ENCODE measurements at places on chromosomes 11 and 22.
A peak's percentile ranks its signal among the peaks of the same experiment; 100 is the strongest.

- DNase-seq: no peak
These were observed 93.2 kb downstream of the PDE2A start for GRCh38 chr11:72581067-72581466.

DNA sequence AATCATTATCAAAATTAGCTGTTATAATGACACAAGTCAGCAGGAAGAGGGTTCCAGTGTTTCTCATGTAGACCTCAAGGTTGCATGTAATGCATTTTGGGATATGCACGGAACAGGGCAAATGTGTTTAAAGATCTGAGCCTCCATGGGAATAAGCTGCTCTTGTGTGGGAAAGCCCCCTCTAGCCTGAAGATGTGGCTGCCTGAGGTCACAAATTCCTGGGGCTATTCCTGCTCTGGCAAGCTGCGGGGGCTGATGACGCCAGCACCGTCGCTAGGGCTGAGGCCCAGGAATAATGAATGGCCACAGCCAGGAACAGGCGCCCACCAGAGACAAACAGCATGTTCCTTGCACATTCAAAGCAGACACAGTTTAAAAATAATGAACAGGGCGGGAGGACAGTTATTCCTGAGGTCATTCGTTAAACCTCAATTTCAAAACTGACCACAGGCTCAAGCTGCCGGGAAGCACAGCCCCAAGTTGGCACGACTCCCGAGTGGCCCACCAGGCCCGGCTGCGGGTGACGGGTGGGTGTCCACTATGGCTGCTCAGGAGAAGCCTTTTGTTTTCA, 11.7 kb downstream of the OSBPL5 start:
- no peak for DNase-seq

- DNase-seq: no peak
These were observed 2.9 kb upstream of the TEAD1 start for GRCh38 chr11:12671370-12671769.

- peak; percentile 86 for DNase-seq
These were observed 2.3 kb downstream of the PRR33 start for GRCh38 chr11:1889224-1889930.

GRCh38 chr11:131178020-131178419, 192.4 kb upstream of the NTM start:
- no peak for DNase-seq

- no peak for DNase-seq
These were observed 82.3 kb upstream of the EED start for GRCh38 chr11:86162239-86162638.

DNA sequence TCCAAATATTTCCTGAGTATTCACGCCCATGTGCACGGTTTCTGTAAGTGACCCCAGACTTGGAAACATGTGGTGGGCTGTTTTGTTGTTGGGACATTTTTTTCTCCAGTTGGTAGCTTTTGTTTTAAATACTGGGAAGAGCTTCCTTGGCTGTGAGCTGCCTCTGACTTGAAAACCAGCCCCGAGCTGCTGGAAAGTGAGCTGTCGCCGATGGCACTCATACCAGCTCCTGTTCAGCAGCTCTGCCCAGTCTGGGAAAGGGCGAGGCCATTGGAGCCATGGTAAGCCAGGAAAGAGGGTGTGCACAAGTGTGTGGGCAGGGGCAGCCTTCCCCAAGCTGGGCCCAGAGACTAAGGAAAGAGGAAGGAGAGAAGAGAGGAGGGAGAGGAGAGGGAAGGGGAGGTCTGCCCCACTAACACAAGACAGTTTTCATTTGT, 3.2 kb upstream of the FLI1 start:
- DNase-seq: no peak

DNA sequence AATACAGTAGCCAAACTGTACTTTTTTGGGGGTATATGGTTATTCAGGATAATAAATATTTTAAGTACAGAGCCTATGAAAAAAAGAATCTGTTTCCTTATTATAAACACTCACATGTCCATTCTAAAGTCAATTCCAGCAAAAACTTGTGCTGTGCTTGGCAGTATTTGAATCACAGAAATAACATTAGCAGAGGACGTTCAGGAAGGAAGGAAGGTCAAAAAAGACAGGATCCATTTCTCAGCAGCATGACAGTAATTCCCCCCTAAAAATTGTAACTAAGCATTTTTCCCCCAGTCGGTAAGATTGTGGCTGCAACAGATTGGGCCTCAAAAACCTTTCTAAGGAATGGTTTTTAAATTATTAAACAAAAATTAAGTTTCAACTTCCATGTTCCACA, 124.8 kb downstream of the ATG16L2 start:
- DNase-seq: no peak

All from activated CD4-positive, alpha-beta T cell treated with anti-CD3 and anti-CD28 coated beads, Interleukin-2, Interleukin-6, amounts not matched to agents 100 ng/mL and 50 ng/mL, durations not matched to agents 16 hours and 8 hours (primary cell).